Right renal cortex interstitium (tissue), 3 donors: ENCODE measurements at places on chromosomes 12 and 14.

- DNase-seq: no peak
These were observed 73.8 kb downstream of the DRAM1 start for GRCh38 chr12:101951002-101951670.

GRCh38 chr14:70670992-70671651, 29.4 kb downstream of the TTC9 start:
- DNase-seq: no peak

- no peak for DNase-seq
These were observed 5.2 kb downstream of the SMAGP start for GRCh38 chr12:51265024-51265423.

DNA sequence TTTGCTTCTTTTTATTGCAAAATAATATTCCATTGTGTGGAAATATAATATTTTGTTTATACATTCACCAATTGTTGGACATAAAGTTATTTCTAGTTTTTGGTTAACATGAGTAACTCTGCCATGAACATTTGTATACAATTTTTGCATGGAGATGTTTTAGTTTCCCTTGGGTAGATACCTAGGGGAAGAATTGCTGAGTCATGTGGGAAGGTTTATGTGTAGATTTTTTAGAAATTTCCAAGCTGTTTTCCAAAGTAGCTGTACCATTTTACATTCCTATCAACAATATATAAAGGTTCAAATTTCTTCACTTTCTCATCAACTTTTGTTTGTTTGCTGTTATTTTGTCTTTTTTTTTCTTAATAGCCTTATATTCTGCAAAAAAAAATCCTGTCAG, 664.7 kb upstream of the FBXO33 start:
- no peak for DNase-seq

- DNase-seq: no peak
These were observed 23.8 kb downstream of the HSPB8 start for GRCh38 chr12:119202544-119202943.

GRCh38 chr14:99570544-99571302, 33.3 kb downstream of the CCDC85C start:
- DNase-seq: no peak

- no peak for DNase-seq
These were observed 52.1 kb downstream of the LGMN start for GRCh38 chr14:92696366-92696765.

- no peak for DNase-seq
These were observed 10.0 kb upstream of the GPR68 start for GRCh38 chr14:91254461-91254860.

GRCh38 chr12:105067511-105068031, 16.7 kb downstream of the ALDH1L2 start:
- DNase-seq: no peak

DNA sequence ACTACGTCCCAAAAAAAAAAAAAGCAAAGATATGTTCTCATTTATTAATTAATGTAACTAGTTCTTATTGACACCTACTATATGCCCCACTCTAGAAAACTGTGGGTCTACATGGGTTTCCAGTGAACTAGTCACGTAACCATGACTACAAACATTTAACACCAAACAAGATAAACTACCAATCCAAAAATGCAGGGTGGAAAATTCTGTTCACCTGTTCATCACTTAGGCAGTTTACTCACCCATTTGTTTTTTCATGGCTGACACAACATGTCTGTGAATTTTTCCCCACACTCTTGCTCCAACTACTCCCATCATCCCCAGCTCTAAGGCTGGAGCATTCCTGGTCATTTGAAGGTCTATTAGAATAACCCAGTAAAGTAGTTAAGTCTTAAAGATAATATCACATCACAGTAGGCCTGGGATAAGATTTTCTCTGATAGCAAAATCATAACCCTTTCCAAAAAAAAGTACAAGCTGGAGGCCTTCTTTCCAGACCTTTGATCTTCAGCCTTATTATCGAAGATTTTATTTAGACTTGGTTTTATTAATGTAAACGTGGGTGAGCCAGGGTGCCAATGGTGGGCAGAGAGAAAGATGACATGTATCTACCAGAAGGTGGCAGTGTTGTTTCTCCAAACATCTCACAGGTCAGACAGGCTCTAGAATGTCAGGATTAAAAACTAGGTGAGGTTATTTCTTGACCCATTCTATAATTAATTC, 61.6 kb upstream of the DAAM1 start:
- no peak for DNase-seq

GRCh38 chr12:50103767-50104321, at the start of gene GPD1:
Gene GPD1 (plus strand): TSS chr12:50104008. CDS start chr12:50104051, 43 bp downstream.
- no peak for DNase-seq

GRCh38 chr14:70257526-70257925, 68.8 kb upstream of the SLC8A3 start:
- DNase-seq: no peak

GRCh38 chr12:110965574-110965973, 45.2 kb upstream of the MYL2 start:
- DNase-seq: no peak

DNA sequence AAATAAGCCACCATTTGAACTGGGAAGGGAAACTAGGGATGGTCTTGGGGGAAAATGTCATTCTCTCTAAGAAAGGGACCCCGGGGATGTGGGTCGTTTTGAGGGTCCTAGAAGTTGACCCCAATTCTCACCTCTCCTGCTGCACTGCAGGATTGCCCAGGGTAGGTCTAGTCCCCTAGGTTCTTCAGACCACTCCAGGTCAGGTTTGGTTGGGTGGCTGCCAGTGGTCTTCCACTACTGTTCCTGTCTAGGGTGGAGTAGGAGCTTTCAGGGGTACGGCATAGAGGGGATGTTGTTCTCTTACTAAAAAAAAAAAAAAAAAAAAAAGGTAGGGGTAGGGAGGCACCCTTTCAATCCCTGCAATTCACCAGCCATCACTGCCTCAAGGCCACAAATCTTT, 7.3 kb downstream of the HOXC8 start:
- DNase-seq: no peak

DNA sequence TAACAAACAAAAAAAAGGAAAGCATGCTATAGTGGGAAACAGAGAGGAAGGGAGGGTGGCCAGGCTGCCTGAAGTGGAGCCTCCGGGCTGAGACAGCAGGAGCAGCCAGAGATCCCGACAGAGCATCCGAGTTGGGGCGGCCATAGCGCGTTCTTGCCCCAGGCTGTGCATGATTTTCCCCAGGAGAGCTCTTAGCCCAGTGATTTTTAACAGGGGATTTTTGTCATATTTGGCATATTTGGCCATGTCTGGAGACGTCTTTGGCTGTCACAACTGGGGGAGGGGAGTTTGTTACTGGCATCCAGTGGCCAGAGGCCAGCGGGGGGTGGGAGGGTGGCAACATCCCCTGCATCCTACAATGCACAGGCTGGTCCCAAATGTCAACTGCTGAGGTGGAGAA, 23.6 kb downstream of the BDKRB1 start:
- DNase-seq: no peak

DNA sequence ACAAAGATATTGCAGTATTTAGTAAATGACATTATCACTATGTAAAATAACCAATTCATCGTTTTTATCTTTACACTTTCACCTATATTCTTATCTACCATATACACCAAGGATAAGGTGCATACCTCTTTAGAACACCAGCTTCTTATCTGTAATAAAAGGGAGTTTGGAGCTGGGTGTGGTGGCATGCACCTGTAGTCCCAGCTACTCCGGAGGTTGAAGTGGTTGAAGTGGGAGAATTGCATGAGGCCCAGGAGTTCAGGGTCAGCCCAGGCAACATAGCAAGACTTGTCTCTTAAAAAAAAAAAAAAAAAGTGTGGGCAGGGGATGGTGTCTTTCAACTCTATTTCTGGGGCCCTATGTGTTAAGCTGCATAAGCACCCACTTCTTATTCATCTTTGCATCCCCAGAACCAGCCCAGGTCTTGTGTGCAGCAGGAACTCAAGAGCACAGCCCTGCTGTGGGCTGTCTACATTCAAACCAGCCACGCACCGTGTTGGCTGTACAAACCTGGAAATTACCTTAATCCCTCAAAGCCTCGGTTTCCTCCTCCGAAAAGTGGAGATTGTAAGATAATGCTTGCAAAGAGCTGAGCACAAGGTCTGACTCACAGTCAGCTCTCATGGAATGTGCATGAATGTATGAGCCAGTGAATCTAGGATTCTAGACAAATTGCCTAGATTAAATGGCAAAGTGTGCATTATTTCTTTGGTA, 256.6 kb upstream of the FOXN3 start:
- no peak for DNase-seq

DNA sequence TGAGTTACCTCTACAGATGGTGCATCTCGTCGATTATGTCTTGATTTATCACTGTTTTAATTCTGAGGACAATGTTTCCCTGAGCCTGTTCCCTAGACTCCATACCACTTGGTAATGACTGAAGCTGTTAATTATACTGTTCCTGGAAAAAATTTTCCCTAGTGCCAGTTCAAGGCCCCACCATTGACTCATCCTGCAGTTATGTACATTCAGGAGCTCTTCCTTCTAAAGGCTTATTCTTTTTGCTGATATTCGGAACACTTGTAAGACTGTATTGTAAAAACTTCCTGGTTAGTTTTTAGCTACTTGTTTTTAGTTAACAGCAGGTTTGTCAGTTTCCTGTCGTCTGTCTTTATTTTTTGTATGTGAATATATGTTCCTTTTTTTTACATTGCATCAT, 30.4 kb upstream of the PPP2R5E start:
- DNase-seq: no peak

GRCh38 chr12:121209624-121210572, at the start of gene P2RX4:
Gene P2RX4 (plus strand): TSS chr12:121210129. CDS start chr12:121210165, 36 bp downstream.
- DNase-seq: peak; percentile 60

GRCh38 chr12:103626498-103626897, 39.4 kb downstream of the STAB2 start:
- no peak for DNase-seq

DNA sequence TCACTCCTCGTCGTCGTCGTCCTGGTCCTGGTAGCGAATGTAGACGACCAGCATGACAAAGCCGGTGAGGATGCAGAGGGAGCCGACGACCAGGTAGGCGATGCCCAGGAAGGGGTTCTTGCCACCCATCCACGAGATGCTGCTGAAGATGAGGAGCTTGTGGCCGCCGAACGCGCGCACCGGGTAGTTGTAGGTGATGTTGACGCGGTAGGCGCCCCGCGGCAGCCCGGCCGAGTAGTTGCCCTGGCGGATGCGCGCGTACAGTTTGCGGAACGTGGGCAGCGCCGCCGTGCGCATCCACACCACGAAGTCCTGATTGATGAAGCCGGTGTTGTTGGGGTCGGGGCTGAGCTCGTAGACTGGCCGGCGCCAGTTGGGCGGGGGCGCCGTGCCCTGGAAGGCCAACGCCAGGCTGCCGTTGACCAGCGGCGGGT, 1.0 kb downstream of the TMEM30B start:
- no peak for DNase-seq

DNA sequence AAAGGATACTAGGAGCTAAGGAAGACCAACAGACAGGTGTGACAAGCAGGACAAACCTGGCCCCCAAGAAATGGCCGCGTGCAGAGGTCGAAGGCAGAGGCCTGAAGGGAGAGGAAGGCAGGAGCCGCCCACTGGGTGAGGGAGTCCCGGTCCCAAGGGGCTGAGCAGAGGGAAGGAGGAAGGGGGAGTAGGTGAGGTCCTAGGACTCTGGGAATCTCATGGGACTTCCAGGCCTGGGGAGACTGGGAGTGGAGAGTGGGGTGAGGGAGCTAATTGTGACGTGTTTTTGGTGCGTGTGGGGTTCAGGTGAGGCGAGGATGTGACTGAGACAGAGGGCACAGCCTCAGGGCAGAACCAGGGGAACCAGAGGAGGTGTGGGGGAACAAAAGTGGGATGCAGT, 11.7 kb upstream of the FLVCR2 start:
- DNase-seq: no peak

- DNase-seq: no peak
These were observed 134 bp downstream of the DUSP6 start for GRCh38 chr12:89352242-89352491.

GRCh38 chr12:130828895-130829294, 10.2 kb downstream of the STX2 start:
- no peak for DNase-seq

- no peak for DNase-seq
These were observed 184.6 kb upstream of the EGLN3 start for GRCh38 chr14:34135492-34135891.

GRCh38 chr14:55316564-55316963, 45.3 kb downstream of the FBXO34 start:
- no peak for DNase-seq

GRCh38 chr12:6326316-6327228, 15.3 kb downstream of the TNFRSF1A start:
- DNase-seq: no peak

DNA sequence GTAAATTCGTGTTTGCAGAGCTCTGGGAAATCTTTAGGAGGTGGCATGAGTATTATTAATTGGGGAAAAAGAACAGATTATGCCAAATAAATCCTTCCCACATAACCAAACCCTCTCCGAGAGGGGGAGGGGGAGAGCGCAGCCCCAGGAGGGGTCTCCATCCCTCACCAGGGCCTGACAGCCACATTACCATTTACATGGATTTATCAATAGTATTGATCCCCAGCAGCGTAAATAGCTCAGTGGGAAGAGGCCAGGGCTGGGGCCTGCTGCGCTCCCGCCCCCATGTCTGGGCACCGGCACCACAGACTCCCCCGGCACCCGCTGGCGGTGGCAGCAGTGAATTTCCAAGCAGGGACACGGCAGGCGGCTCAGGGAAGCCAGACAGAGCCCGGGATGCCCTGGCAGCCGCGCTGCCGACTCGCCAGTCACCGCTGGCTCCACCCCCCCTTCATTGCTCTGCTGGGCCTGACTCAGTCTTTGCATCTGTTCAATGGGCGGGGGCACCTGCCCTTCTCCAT, 2.4 kb downstream of the NCOR2 start:
- no peak for DNase-seq

DNA sequence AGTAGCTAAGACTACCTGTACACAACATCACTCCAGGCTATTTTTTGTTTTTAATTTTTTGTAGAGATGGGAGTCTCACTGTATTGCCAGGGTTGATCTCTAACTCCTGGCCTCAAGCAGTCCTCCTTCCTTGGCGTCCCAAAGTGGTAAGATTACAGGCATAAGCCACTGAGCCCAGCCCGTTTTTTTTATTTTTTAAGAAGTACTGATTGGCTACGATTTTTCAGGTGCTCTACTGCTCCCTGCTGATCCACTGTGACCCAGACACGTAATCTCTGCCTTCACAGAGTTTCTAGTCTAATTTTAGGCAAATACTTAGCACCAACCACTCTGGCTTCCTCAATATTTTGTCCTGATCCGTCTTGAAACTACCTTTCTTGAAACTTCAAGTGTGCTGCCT, 4.3 kb upstream of the STRN3 start:
- no peak for DNase-seq

GRCh38 chr12:105278043-105278697, 42.2 kb upstream of the APPL2 start:
- no peak for DNase-seq

GRCh38 chr14:102417646-102418045, 54.9 kb downstream of the TECPR2 start:
- no peak for DNase-seq

DNA sequence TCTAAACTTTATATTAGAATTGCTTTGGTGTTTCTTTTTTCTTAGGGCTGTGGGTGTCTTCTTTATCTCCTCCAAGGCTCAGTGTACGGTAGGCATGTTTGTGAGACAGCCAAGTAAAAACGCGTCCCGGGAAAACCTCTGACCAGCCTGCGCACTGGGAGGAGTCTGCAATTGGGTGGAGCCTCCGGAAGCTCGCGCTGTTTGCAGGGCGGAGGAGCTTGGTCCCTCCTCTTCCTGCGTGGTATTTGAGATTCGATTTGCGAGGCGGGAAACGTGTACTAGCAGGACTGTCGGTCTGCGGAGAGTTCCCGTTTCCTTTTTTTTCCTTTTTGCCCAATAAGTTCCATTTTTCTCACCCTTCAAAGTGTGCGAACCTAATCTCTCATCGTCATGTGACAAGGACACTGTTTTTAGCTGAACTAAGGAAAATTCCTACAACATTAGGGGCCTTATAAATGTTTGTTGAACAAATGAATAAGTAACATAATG, 182.1 kb upstream of the OTX2 start:
- no peak for DNase-seq
